ENCODE measurements at places on chromosomes 3 and 15.

DNA sequence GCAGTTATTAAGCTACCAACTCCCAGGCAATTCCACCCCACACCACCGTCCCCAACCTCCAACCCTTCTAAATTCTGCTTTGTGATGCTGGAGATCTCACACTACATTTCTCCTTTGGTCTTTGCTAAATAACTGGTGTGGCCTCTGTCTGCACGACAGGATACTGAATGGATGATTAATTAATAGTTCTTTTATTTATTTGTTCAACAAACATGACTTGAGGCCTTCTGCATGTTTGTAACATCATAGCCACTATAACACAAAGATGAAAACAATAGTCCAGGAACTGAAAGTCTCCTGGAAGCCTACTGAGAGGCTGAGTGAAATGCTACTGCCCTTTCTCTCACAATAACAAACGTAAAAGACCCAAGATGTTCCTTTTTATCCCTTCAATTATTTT is 609.5 kb upstream of the UBE2E2 start:
- DNase-seq, result no peak

DNA sequence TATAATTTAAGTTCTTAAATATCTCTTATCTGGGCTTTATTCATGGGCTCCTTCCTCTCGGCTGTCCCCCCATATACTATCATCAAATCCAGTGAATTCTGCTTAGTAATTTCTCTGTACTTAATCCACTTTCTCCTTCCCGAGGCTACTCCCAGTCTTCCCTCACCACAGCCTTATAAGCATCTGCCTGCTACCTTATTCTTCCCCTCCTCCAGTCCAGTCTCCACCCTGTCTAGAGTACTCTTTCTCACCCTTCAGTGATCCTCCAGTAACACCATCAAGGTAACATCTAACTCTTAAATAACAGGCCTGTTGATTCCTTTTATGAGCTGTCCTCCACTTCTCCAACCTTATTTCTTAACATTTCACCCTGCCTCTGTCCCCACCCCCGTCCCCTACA is 65.8 kb downstream of the NEO1 start:
- no peak for DNase-seq

DNA sequence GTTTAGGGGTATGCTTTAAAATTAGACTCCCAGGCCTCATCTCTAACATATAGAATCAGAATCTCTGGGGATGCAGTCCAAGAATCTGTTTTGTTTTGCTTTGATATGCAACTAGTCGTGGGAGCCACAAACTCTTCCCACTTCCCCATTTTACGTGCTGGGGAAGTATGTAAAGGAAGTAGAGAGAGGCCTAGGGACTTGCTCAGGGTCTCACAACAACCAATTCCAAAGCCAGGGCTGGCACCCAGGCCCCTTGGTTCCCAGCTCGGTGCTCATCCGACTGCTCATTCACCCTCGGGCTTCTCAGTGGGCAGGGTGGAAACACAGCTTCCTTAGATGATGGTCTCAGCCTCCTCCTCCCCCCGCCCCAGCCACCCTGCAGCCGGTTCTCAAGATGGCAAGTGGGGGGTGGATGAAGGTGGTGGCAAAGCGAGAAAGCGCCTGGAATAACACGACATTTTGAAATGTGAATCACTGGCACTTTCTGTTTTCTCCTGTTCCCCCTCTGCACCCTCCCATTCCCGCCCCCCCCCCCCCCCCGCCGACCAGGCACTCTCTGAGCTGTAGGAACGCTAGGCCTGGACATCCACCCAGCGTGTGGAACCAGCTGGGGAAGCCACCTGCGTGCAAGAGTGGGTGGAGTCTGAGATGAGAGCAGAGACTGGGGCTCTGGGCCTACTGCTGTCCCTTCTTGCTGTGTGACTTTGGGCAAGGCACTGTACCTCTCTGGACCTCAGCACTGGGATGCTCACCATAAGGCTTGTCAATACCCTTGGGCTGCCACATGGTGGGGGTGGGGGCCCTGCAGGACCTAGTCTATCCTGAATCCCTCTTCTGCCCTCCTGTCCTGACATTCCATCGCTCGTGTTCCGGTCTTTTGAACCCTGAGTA is 214.5 kb downstream of the RPLP1 start:
- DNase-seq, result no peak

DNA sequence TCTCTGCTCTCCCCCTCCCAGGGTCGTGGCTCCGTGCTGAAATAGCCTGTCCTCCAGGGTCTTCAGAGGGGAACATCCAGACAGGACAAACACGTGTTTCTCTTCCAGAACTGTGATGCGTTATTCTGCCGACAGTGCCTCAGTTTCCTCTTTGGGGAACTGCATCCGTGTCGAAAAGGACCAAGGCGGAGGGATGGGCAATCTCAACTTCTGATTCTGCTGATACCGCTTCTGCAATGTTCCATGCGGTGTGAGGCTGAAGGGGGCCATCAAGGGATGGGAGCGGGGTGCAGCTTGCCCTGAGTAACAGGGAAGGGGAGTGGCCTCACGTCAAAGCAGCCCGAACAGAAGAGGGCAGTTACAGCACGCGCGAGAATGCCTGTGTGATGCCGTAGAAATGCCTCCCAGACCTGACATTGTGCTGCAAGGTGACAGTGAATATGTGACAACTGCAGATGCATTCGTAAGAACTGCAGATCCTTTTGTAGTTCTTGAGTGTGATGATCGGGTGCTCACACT is 275.7 kb downstream of the SHQ1 start:
- no peak for DNase-seq

DNA sequence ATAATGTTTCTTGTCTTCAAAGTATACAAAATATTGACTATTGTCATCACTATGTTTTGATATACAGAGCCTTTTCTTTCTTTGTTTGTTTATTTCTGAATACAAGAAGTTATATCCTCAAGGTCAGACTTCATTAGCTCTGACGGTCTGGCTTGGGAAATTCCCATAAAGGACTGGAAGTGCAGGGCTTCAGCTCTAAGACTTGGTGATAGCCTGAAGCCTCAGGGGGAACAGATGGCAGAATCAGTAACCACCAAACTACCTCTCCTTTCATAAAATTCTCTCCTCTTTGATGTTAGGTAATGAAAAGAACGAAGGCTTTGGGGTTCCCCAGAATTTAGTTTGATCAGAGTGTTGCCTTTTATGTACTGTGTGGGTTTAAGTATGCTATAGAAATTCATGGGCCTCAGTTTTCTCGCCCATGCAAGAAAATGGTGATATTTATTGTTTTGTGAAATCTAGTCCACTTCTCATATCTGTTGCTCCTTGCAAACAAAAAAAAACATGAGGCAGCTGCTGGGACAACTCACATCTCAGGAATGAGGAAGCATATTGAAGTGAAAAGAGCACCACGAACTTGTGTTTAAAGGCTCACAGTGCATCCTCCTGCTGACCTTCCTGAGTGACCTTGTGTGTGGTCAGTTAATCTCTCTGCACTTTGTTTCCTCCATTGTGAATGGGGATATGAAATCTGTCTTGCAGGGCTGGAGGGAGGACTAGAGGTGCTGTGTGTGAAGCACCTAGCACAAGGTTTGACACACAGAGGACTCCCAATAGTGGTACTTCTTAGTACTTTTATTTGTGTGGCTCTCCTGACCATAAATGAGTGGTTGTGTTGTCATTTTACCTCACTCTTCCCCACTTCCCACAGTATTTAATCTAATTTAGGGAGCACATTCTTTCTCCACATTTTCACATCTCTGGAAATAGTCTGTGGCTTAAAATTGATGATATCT is 569.8 kb upstream of the IL12A start:
- no peak for DNase-seq

GRCh38 chr15:73755946-73756345 is 2.8 kb upstream of the INSYN1 start:
- no peak for DNase-seq

GRCh38 chr3:40621252-40621651 is 96.5 kb downstream of the ZNF621 start:
- DNase-seq, result no peak

DNA sequence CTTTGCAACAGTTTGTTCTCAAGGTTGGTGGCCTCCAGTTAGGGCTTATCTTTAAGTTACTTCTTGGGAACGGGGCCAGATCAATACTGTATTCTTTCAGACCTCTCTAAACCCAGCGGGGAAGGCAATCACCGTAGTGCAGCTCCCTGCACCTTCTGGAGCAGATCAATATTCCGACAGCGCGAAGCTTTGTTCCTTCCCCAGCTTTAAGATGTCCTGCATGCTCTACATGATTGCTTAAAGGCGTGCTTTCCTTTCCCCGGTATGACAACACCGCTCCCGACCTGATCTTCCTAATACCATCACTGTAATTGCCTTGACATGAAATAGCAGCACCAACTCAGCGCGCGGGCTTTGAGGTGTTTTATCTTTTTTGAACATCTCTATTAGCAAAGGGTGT is 755.2 kb downstream of the NR2F2 start:
- no peak for DNase-seq

- peak; percentile 58 for DNase-seq
Observed at GRCh38 chr3:56131974-56132590, 336.2 kb downstream of the ERC2 start.

DNA sequence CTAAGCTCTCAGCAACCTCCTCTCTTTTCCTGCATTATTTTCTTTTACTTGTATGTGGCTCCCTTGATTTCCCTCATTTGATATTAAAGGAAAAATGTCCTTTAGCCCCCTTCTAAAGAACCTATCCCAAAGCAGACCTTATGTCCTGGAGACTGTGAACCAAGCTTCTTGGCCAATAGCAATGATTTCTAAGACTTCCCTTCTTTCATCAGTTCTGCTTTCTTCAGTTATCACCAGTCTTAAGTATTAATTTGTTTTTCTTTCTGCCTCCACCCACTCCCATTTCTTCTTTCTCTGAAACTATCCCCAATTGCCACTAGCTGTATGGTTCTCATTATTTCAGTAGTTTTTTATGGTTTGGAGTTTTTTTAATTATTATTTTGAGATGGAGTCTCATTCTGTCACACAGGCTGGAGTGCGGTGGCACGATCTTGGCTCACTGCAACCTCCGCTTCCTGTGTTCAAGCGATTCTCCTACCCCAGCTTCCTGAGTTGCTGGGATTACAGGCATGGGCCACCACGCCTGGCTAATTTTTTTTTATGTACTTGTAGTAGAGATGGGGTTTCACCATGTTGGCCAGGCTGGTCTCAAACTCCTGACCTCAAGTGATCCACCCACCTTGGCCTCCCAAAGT is 12.1 kb downstream of the TMOD3 start:
- no peak for DNase-seq

- no peak for DNase-seq
Observed at GRCh38 chr3:24154013-24154695, 209.1 kb downstream of the NR1D2 start.

DNA sequence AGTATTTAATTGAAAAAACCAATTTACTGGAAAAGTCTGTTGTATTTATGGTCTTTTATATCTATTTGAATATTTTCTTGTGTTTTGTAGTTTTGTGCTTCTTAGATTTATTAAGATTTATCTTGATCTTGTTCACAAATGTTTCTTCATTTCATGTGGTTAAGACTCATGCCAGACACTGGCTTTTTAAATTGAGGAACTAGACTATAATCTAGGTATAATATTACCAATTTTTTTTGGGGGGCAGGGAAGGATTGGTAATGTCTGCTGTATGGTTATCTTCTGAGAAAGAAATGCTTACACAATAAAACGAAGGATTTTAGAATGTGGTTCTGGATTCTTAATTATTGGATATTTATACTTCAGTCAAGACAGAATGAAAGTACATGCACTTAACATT is 24.9 kb downstream of the AP4E1 start:
- no peak for DNase-seq

DNA sequence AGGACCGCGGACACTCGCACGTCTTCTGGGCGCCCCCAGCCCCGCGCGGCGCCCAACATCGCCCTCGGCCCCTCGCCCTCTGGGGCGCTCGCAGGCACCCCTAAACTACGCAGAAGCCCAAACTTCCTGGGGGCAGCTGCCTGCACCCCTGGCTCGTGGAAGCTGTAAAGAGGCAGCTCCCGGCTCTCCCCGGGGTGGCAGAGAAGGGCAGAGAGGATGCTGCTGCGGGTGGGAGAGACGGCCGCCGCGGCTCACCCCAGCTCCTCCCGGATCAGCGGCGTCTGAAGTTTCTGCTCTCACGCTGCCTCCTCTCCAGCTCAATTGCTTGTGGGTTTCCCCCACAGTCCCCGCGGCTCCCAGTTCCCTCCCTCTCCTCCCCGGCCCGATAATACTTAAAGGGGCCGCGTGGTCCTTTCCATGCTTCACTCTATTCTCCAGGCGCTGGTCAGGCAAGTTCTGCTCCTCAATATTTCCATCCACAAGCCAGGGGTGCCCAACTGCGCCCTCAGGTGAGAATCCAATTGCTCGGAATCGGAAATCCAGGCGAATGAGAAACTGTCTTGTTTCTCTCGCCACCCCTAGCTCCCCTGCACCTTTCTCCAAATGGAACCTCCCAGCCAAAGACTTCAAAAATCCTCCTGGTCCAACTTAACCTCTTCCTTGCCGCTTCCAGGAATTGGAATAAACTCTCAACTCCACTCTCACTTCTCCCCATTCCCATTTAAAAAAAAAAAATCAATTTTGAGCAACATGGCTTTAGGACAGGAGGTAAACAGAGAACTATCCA is 748.5 kb downstream of the ROBO1 start:
- peak; percentile 89 for DNase-seq

DNA sequence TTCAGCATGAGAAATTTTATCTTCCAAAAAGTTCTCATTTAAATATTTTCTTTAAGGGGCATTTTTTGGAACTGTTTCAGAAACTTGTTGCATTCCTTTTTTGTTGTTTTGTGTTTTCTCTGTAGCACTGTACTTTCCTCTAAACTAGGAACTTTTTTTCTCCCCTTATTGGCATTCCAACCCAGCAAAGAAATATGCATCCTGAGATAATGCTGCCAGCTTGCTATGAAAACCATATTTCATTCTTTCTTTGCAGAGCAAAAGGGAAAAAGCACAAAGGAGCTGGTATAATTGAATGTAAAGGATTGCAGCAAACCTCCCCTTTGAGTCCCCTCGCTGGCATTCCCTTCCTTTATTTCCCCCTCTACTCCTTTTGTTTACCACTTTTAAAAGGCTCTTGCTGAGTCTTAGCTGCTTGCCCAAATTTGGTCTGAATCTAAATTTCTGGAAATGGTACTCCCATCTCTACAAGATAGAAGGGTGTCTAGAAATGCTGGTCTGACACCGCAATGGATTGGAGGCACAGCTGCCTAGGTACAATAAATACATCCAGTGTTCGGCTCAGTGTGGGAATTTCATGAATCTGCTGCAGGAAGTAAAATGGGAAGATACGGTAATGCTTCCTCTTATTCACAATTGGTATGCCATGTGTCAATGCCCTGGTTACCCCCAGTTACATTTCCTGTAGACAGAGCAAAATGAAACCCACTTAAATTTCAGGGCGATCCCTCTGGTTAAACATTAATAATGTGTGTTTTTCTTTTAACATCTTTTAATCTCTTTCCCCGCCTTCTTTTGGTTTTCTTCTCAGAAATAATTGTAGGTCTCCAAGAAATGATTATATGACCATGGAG is 156.6 kb downstream of the MEIS2 start:
- DNase-seq, result no peak

All from head of caudate nucleus (tissue), 42 donors.